ENCODE measurements at places on chromosomes 7 and 10.

DNA sequence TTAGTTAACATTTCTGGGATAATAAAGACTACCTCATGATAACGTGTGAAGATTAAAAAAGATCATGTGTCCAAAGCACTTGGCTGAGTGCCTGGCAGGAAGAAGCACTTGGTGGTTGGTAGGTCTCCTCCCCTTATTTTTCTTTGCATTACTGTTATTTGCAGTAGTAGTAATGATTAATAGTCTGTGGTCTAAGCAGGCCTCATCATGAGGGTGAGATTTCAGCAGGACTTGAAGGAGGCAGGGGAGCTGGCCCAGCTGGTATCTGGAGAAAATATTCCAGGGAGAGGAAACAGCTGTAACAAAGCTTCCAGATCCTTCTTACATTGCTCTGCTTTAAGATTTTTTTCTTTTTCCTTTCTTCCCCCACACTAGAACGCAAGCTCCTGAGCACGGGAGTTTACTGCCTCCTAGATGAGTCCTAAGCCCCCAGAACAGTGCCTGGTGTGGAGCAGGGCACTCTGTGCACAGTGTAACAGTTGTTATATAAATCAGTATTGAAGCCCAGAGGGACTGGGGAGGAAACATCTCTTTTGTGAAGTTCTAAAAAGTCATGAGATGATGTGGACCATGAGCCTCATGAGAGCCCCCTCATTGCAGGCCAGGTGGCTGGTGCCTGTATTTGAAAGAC is 31.1 kb upstream of the RHEB start:
- DNase-seq = peak; percentile 85

DNA sequence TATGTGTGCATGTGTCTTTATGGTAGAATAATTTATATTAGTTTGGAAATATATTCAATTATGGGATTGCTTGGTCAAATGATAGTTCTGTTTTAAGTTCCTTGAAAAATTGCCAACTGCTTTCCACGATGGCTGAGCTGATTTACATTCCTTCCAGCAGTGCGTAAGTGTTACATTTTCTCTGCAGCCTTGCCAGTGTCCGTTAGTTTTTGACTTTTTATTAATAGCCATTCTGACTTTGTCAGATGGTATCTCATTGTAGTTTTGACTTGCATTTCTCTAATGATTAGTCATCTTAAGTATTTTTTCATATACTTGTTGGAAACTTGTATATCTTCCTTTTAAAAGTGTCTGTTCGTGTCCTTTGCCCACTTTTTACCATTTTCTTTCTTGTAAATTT is 434.2 kb upstream of the POT1 start:
- peak; percentile 9 for DNase-seq

GRCh38 chr7:25776744-25777123 is 375.3 kb upstream of the NFE2L3 start:
- no peak for DNase-seq

GRCh38 chr10:83038631-83039030 is 1100.7 kb upstream of the GHITM start:
- no peak for DNase-seq

- no peak for DNase-seq
These were observed 573.4 kb upstream of the IGFBP3 start for GRCh38 chr7:46494441-46494840.

GRCh38 chr7:12211711-12212485 is 804 bp downstream of the TMEM106B start:
- DNase-seq = peak; percentile 35

DNA sequence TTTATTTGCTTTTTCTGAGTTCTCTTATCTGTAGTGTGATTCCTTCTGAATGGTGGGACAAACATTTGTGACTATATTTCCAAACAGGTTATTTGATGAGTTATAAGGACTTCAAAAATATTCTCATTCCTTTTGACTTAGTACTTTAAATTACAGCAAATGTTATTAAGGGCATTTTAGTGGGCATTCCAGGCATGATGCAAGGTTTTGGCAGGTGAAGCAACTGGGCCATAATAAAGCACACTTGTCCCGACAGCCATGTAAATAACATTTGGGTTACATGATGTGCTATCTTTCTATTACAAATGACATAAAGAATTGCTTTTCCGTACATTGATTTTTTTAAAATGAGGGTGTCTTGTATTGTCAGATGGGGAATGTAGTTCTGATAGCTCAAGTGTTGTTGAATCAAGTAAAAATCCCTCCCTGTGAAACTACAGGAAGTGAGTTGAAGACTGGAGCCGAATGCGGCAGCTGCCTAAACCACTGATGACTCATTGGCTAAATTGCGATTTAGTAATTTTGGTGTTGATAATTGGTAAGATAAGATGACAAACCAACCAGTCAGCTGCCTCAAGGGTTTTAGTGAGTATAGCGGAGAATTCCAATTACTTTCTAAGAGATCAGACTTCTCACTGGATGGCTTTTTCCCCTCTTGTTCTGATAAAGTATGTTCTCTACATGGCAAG is 231.3 kb upstream of the NPY start:
- DNase-seq = peak; percentile 49

- DNase-seq = peak; percentile 81
These were observed 4.3 kb upstream of the MARVELD1 start for GRCh38 chr10:97708976-97709946.

DNA sequence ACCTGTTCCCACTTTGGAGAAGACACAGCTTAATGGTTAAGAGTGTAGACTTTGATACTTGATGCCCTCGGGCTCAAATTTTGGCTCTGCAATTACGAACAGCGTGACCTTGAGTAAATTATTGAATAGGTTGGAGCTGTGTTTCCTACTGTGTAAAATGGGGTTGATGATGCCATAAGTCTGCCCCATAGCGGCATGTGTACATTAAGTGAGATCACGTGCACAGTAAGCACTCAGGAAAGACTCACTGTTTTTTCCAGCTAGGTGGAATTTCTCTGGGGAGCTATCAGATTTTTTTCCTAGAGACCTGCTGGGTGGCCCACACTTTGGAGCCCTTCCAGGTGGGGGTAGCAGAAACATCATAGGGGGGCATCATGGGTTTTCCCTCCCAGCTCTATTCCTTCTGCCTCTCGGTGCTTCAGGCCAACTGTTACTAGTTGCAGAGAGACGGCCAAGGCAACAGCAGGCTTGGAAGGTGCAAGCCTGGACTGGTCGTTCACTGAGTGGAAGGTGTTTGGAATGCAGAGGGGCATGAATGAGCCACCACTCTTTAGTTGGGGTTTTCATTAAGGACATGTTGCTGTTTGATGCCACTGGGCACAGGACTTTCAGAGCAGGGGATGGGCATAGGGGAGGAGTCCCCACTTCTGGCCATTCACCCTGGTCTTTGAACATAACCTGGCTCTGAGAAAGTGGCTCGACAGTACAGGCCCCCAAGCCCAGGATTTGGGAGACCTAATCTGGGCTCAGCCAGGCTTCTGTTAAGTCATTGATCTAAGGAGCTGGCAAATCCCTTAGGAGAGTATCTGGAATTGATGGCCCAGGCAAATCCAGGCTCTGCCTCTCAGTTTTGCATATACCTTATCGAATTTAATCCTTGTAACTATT is 64.0 kb downstream of the SYPL1 start:
- DNase-seq = no peak

- no peak for DNase-seq
These were observed at the start of gene GJD4 for GRCh38 chr10:35605191-35605590. Gene GJD4 (plus strand): TSS chr10:35605341. CDS start chr10:35605568, 227 bp downstream.

DNA sequence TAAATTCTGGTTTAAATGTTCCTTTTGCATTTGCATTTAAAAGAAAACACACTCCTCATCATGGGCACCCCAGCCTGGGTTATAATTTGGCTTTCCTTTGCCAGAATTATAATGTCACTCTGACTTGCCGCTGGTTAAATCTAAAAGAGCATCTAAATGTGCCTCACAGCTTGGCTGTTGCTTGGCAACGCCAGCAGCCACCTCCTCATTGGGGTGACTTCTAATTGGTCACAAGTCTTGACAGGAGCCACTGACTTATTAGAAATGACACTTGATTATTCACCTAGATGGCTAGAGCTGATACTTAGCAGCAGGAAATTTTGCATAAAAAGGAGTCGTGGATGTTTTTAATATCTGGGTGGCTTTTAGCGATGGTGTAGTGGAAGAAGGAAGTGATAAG is 114.3 kb downstream of the TBXAS1 start:
- DNase-seq = no peak

DNA sequence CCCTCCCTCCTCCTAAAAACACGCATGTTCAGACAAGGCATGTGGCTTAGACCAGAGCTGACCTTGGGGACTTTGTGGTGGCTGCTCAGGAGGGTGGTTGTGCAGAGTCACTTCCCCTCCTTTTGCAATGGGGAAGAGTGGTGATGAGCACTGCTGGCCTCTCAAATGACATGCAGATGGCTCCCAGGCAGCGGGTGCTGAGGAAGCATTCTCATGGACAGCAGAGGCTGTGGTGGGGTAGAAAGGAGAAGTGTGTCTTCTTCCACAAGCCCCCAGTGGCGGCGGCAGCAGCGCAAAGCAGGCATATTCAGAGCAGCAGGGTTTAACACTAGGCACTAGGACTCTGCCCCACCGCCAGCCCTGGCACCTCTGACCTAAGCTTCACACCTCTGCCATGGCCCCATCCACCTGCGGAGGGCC is 105.9 kb upstream of the ANLN start:
- DNase-seq = no peak

DNA sequence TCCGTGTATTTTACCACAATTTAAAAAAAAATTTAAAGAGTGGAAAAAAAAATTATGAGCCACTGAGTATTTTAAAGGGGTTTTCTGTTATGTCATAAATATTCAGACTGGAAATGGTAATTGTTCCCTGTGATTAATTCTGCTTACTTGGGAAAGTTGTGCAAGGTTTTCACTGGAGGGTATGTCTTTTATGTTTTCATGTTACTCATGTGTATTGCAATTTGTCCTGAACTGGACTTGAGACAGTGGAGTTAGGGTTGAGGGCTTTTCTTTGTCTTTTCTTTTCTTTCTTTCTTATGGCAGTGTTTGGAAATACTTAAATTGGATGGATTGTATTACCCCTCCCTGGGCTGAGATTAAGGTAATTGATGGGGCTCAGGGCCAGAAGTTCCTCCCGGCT is 257.7 kb downstream of the BAMBI start:
- peak; percentile 46 for DNase-seq

DNA sequence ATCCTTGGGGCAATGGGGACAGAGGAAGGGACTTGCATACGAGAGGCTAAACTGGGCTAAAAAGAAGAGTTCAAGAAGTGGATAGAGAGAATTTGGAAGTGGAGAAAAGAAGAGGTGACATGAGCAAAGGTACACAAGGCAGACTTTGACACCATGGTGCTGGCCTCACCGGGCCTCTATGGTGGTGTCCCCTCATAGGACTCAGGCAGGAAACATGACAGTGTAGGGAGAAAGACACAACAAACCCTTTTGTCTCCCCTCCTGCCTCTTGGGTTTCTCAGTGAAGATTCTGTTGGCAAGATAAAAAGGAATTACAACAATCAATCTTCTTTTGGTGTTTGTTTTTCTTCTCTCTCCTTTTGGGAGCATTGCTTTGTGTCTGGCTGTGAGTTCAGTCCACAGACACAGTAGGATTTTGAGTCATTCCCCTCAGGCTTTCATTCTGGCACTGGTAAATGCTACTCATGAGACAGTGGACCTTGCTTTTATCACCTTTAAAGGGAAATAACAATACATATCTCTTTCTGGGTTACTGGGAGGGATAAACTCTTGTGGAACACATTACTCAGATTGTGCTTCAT is 827.7 kb downstream of the TNS3 start:
- DNase-seq = peak; percentile 68

- no peak for DNase-seq
These were observed 36.5 kb upstream of the PDZD8 start for GRCh38 chr10:117411479-117412399.

DNA sequence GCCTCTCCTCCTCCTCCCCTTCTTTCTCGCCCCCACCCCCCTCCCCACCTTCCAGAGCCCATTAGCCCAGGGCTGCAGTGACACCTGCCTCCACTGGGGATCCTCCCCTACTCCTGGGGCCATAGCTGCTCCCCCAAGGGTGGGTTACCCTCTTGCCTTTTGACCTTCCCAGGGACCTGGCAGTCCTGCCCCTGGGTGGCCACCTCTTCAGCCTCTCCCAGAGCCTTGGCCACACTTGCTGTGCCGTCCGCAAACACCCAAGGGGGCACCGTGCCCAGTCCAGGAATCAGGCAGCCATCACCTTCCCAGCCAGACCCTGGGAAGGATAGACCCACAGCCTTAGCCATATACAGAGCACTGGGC is 19.8 kb upstream of the CLDN4 start:
- DNase-seq = no peak

DNA sequence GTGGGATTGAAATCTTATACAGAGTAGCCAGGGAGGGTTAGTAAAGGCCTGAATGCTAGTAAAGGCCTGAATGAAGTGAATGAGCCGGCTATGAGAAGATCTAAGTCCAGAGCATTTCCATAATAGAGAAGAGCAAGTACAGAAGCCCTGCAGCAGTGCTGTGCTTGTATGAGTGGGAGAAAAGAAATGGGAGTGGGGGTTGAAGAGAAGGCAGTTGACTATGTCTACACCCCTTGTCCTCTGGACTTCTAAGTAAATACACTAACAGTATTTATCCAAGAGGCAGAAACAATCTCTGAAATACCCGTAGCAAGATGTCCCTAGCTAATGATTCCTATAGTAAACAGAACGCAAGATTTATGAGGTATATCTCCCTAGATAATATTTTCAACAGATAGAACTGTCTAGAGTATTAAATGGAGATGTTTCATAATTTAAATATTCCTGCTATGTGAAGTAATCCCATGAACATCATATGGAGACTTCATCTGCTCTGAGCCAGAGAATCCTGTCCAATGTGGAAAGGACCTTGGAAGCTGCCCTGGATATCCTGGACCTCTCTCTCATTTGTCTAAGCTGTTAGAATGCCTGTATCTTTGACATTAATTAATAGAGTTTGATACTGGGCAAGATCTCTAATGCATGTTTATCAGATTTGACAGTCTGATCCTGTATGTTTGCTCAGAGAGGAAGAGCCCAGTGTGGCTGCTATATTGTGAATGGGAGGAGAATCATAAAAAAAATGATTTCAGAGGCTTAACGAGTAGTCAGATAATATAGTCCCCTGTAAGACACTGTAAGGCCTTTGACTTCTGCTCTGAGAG is 171.6 kb downstream of the LRRN3 start:
- no peak for DNase-seq
